ENCODE measurements at places on chromosomes 6 and 20.

- no peak for DNase-seq
These were observed 44.6 kb downstream of the HMGN3 start for GRCh38 chr6:79189760-79190350.

DNA sequence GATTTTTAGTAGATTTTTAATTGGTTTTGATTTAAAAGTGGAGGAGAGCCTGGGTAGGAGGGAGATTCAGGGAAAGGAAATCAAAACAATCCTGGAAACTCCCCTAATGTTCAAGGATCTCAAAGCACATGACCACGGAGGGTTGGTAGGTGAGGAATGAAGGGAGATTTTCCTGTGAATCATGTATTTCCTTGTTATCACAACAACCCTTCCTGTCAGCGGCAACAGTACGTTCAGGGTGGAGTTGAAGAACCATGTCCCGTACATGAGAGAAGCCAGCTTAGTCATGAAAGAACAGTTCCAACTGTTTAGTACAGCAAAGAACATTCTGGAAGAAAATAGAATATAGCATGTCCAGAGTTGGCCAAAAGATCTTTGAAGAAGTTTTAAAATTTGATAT is 79.4 kb upstream of the SCAF8 start:
- no peak for DNase-seq

- no peak for DNase-seq
These were observed 126.4 kb upstream of the CDH4 start for GRCh38 chr20:61125546-61126180.

GRCh38 chr6:49890988-49891387 is 24.7 kb upstream of the CRISP1 start:
- no peak for DNase-seq

DNA sequence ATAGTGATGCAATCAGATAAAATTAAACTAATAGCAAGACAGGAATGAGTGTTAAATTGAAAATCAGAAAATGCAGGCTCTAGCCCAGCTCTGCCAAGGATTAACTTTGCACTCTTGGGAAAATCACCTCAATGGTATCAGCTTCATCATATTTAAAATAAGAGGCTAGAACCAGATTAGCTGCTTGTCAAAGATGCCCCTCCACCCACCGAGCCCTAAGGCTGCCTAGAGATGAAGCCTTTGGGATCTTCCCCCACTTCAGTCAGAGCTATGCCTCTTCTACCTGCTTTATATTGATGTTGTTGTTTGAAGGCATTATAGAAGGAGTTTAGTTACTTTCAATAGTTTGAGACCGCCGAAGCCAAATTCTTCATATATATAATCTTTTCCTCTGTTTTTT is 47.4 kb downstream of the HDDC2 start:
- DNase-seq: no peak

DNA sequence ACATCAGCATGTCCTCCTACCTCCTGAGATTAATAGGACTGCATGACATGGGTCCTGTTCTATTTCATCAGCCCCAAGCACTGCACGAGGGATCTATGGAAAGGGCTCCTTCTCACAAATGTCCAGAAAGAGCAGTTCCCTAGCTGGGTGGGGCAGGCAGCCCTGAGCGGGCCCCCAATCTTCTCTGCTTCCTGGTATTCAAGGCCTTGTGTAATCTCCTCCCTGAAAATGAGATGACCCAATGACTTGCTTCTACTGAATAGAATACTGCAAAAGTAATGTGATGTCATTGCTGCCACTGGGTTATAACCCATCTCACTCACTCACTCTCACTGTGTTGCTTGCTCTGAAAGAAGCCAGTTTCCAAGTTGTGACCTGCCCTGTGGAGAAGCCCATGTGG is 126.4 kb downstream of the OPRM1 start:
- no peak for DNase-seq

DNA sequence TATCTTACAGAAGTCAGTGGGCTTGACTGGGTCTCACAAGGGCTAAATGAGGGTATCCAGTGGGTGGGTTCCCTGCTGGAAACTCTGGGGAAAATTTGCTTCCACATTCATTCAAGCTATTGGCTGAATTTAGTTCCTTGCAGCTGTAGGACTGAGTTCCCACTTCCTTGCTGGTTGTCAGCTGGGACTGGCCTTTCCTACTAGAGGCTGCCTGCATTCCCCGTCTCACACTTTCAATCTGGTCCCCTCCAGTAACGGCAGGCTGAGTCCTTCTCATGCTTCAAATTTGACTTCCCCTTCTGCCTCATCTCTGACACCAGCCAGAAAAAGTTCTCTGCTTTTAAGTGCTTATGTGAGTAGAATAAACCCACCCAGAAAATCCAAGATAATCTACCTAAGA is 4.4 kb downstream of the CSNK2A1 start:
- DNase-seq: no peak

- no peak for DNase-seq
These were observed 58.4 kb upstream of the ARID1B start for GRCh38 chr6:156718647-156719394.

DNA sequence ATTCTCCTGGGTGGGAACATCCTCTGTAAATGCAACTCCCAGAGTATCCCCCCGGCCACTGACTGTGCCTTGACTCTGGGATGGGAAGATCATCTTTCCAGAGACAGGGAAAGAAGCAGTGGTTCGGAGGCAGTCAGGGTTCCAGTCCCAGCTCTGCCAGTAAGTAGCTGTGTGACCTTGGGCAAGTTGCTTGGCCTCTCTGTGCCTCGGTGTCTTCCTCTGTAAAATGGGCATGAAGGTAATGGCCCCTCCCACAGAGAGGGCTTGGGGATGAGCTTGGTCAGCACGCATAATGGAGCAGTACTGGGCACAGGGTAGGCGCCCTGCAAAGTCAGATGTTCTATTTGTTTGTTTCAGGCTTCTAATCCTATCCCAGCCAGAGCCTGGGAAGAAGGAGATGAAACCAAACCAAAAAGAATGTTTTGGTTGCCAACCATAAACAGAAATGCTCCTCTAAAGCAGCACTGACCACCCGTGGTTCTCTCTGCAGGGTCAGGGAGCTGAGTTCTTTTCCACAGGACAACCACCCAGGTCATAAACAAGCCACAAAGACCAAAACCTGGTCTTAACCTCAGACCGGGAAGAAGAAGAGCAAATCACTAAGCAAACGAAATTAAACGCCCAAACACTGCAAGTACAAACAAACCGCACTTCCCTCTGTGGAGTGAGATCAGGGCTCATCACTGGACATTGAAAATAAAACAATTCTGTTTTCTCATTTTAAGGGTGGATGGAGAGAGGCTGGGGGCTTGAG is 381.0 kb upstream of the SULF2 start:
- DNase-seq: no peak

- peak; percentile 67 for DNase-seq
These were observed 2.6 kb downstream of the FASTKD5 start for GRCh38 chr20:3156811-3157619.

DNA sequence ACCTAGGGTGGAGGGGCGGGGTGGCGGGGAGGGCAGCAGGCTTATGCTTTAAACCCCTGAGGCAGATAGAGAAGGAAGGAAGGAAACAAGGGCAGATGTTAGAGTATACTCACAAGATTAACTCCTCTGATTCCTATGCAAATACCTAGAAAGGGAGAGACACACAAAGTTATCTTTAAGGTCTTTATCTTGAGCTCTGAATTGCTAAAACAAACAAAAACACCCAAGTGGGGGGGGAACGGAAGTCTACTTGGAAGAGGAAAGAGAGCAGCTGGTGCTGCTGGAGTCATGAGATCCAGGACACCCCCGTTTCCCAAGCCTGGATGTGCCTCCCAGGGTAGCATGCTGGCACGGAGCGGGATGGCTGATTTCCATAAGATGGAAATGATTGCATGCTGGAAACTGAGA is 43.4 kb downstream of the PLAGL1 start:
- no peak for DNase-seq

DNA sequence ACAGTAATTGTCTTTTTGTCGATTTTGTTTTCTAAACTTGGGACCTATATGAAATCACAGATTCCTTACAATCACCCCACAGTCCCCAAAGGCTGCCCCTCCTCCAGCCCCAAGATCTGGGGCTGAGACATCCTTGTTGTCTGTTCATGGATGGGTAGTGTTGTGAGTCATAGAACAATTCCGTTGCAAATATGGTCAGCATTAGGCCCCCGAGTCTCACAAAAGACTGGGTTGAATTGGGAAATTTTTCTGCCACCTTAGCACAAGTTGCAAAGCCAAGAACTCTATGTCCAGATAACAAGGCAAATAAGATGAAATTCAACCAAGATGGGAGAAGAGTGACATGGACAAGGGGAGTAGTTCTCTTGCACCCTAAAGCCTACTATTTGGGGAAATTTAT is 10.5 kb upstream of the TAB2 start:
- no peak for DNase-seq

DNA sequence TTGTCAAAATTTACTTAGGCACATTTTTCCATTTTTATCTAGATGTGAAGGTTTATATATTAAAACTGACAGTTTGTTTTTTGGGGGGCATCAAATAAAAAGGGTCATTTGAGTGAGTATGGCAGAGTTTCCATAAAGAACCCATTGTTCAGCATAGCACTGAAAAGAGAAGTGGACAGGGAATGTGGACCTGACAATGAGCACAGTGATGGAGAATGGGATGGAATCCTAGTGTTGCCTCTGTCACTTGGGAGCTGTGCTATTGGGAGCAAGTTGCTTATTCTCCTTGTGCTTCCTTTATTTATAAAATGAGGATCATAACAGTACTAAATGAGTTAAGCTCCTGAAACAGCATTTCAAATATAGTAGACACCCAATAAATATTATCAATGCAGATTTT is 130.7 kb upstream of the SIM1 start:
- no peak for DNase-seq

DNA sequence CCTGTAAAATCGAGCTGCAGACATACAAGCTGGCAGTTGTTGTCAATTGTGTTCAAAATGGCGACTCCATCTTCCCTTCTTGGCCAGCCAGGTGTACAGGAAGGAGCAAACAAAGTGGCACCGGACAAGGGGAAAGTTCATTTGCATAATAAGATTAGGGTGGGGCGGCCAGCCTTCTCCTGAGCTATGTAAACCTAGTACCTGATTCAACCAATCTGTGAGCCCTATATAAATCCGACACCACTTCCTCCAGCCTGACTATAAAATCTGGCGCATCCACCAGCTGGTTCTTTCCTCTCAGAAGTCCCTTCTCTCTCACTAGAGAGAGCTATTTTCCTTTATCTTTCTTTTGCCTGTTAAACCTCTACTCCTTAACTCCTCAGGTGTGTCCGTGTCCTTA is 8.1 kb upstream of the HBS1L start:
- peak; percentile 38 for DNase-seq

GRCh38 chr6:31332637-31333602 is 24.1 kb downstream of the HLA-B start:
- no peak for DNase-seq

DNA sequence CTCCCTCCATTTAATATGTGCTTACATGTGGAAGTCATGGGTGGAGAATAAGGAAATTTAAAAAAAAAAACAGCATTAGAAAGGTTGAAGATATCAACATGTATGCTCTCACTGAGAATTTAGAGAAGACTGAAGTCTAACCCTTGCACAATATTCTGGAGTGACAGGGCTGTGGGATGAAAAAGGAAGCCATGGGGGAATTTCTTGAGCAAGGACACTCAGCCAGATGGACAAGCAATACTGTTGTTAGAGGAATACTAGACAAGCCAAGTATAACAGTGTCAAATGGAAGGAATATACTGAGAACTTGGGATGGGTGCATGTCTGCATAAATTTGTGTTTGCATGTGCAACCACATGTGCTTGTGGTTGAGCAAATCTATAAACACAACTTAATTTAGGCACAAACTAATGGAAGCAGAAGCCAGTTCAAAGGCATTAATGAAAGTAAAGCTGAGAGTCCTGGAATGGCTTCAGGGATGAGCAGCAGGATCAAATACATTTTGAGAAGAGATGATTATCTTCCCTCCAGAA is 119.7 kb downstream of the ADGRB3 start:
- DNase-seq: no peak

DNA sequence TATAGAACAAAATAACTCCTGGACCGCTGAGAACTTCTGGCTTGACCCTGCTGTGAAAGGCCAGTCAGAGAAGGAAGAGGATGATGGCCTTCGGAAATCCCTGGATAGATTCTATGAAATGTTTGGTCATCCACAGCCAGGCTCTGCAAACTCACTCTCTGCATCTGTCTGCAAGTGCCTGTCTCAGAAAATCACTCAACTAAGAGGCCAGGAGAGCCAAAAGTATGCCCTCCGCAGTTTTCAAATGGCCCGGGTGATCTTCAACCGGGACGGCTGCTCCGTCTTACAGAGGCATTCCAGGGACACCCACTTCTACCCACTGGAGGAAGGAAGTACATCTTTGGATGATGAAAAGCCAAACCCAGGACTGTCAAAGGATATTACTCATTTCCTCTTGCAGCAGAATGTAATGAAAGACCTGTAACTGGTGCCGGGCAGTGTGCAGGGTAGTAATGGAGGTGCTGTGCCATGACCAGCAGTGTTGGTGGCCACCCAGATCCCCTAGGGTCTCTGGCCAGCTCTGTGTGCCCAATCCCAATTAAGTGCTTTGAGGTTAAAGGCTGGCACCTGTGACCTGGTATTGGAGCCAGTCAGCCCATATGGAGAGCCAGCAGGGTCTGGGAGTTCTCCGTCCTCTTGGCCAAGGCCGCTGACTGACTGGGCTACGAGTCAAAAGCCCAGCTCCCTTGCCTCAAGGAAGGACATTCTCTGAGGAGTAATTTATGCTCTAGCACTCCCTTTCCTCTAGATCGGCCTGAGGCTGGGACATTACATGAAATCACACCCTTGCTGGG is 87.1 kb downstream of the TRMT6 start:
- no peak for DNase-seq

- no peak for DNase-seq
These were observed 106.4 kb upstream of the SSTR4 start for GRCh38 chr20:22928679-22929078.

DNA sequence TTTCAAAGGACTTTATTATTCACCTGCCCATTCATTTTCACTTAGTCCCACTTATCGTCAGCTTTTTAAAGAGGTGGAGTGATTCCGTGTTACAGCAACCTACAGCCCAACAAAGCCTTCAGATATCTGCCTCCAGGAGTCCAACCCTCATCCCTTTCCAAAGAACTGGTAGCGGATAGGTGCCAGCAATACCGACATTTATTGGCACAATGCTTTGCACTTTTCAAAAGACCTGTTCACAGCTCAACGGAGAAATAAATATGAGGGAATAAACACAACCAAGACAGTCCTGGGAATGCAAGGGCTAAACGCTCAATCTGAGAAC is 819 bp upstream of the MTRF1L start:
- peak; percentile 17 for DNase-seq

DNA sequence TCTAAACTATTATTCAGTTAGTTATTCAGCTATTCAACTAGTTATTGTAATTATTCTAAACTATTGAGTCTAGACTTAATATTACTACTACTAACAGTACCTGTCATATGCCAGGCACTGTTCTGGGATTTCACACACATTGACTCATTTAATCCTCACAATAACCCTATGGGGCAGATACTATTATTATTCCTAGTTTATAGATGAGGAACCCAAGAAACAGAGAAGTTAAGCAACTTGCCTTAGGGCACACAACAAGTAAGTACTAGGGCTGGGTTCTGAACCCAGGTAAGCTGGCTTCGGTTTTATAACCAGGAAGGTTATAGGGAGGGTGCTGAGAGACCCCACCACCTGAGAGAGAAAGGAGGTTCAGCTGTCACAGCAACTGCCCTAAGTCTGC is 7.8 kb downstream of the TEAD3 start:
- DNase-seq: no peak

GRCh38 chr20:23305098-23305497 is 45.5 kb upstream of the NXT1 start:
- no peak for DNase-seq

All from LNCaP clone FGC (cell line).